Aorta (tissue), 5 donors: ENCODE measurements at places on chromosomes 4 and X. TPM values are rescaled to one million over a fixed set of nuclear protein-coding genes. Genes with fewer than 3 reads are reported as not detected.

ADH1B gene
- polyA plus RNA-seq = 517 TPM

GPR34 gene
- 4.4 TPM for polyA plus RNA-seq

NXF2 gene
- polyA plus RNA-seq = not detected

VMA21 gene
- 10.9 TPM for polyA plus RNA-seq

L1CAM gene
- 1.0 TPM for polyA plus RNA-seq
